ENCODE measurements at places on chromosomes 4 and X. TPM values are rescaled to one million over a fixed set of nuclear protein-coding genes. Genes with fewer than 3 reads are reported as not detected.

Gene GCNA
- 3.7 TPM for total RNA-seq

Gene FAM236B
- total RNA-seq = not detected

Gene CT47B1
- not detected for total RNA-seq

Gene C4orf51
- total RNA-seq = not detected

Gene PDCL2
- total RNA-seq = not detected

GRCh38 chrX:132023896-132024386, 839 bp downstream of the STK26 start:
- DNase-seq = peak; percentile 40

- DNase-seq = no peak
These were observed 30.1 kb downstream of the ADGRA3 start for GRCh38 chr4:22485737-22486136.

GRCh38 chrX:12777670-12778069, 13.5 kb upstream of the PRPS2 start:
- DNase-seq = no peak

- DNase-seq = no peak
These were observed 11.1 kb upstream of the FAM9C start for GRCh38 chrX:13055486-13055885.
